ENCODE measurements at places on chromosomes 5 and 9. TPM values are rescaled to one million over a fixed set of nuclear protein-coding genes. Genes with fewer than 3 reads are reported as not detected.

DNA sequence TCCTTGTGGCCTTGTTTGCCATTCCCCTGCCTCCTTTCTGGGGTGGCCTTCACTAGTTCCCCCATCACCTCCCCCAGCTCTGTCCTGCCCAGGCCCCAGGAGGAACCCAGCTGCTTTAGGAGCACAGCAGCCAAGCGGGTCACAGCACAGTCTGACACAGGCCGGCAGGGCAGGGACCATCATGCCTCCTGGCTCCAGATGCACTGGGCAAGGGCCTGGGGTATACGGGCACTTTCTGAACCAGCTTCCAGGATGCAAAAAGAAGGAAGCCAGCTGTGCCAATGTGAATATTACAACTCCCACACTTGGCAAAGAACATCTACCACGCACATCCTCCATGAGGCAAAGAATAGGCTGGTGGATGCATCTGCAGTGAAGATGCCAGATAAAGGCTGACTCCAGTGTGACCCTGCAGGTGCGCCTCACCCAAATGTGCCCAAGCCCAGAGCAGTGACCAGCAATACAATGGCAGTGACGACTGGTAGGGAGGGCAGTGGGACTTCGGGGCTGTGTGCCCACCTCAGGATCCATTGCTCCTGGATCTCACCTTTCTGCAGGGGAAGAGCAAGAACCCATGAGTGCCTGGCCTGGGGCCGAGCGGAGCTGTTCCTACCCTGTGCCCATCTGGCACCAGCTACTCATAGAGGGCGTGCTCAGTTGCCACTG lies 6.3 kb upstream of the IL3 start:
- H3K4me3 ChIP-seq: no peak overlapping the region
- DNase-seq: no peak
- H3K27ac ChIP-seq: no peak overlapping the region
- H3K27me3 ChIP-seq: peaks cover 10% of the 10 kb centered on the region
- H3K4me1 ChIP-seq: no peaks in the 10 kb centered on the region

- H3K4me3 ChIP-seq: no peak overlapping the region
- H3K4me1 ChIP-seq: no peaks in the 10 kb centered on the region
- H3K27me3 ChIP-seq: no peaks in the 10 kb centered on the region
- no peak for DNase-seq
- H3K27ac ChIP-seq: no peak overlapping the region
- H3K36me3 ChIP-seq: peaks cover 8% of the 10 kb centered on the region
These were observed 6.4 kb downstream of the SWI5 start for GRCh38 chr9:128282500-128282899.

DNA sequence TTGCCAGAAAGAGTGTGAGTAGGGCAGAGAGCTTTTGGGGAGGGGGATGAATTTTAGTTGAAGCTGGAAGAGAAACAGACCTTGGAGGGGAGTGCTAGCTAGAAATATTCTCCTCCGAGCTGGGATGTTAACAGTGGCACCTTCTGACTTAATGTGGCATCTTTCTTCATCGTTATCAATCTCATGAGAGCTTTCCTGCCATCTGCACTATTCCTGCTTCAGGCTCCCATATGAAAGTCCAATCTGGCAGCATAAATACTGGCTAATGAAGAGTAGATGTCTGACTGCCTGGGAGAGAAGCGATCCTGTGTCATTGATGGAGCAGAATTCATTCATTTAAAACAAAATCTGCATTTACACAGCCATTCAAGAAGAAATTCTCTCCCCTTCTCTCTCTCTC lies 284.5 kb downstream of the TMEM38B start:
- H3K27me3 ChIP-seq: no peaks in the 10 kb centered on the region
- H3K36me3 ChIP-seq: no peaks in the 10 kb centered on the region
- H3K27ac ChIP-seq: no peak overlapping the region

- H3K4me1 ChIP-seq: no peaks in the 10 kb centered on the region
- no peaks in the 10 kb centered on the region for H3K27me3 ChIP-seq
- H3K27ac ChIP-seq: no peak overlapping the region
- no peaks in the 10 kb centered on the region for H3K36me3 ChIP-seq
- H3K4me3 ChIP-seq: no peak overlapping the region
- no peak for DNase-seq
These were observed 764.9 kb downstream of the DNAH5 start for GRCh38 chr5:13179407-13180087.

- H3K36me3 ChIP-seq: no peaks in the 10 kb centered on the region
- no peak overlapping the region for H3K4me3 ChIP-seq
- DNase-seq: peak; percentile 4
These were observed 2.2 kb downstream of the PLCXD3 start for GRCh38 chr5:41508186-41508585.

DNA sequence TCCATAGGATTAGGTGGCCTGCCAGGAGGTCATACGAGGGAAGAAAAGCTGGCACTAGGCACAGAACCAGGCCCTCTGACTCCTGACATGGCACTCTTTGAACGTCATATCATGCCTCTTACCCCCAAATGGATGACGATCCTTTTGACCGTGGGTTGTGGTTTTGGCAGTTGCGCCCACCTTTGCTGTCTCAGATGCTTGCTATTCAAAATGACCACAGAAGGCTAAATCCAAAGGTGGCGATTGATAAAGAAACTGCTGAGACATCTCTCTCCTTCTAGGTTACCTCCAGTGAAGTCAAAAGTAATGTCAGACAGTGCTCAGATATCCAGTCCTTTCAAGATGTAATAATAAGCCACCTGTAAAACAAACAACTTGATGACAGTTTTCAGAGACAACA lies 385.0 kb downstream of the EFNA5 start:
- H3K36me3 ChIP-seq: no peaks in the 10 kb centered on the region
- H3K4me1 ChIP-seq: no peaks in the 10 kb centered on the region
- no peak overlapping the region for H3K4me3 ChIP-seq
- no peak overlapping the region for H3K27ac ChIP-seq
- no peaks in the 10 kb centered on the region for H3K27me3 ChIP-seq

- no peaks in the 10 kb centered on the region for H3K27me3 ChIP-seq
- no peaks in the 10 kb centered on the region for H3K4me1 ChIP-seq
- no peak for DNase-seq
- H3K4me3 ChIP-seq: no peak overlapping the region
- no peak overlapping the region for H3K27ac ChIP-seq
These were observed 177.3 kb downstream of the CFAP90 start for GRCh38 chr5:7673658-7674057.

DNA sequence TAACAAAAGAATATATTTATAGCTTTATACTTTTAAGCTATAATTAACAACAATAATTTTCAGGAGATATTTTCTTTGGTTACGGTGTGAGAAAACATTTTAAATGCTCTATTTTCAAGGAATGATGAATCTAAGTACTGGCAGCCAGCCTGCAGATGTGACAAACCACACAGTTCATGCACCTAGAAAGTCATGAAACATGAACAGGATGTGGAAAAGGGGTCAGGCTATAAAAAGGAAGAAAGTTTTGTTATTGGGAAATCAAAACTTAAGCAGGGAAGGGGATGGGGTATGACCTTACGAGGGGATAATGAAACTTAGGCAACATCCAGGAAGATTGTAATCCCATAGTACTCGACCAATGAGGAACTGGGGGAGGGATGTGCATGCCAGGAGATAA lies 508.7 kb upstream of the GRAMD2B start:
- H3K36me3 ChIP-seq: no peaks in the 10 kb centered on the region
- H3K27me3 ChIP-seq: no peaks in the 10 kb centered on the region
- H3K4me1 ChIP-seq: no peaks in the 10 kb centered on the region
- DNase-seq: peak; percentile 4
- H3K27ac ChIP-seq: no peak overlapping the region

DNA sequence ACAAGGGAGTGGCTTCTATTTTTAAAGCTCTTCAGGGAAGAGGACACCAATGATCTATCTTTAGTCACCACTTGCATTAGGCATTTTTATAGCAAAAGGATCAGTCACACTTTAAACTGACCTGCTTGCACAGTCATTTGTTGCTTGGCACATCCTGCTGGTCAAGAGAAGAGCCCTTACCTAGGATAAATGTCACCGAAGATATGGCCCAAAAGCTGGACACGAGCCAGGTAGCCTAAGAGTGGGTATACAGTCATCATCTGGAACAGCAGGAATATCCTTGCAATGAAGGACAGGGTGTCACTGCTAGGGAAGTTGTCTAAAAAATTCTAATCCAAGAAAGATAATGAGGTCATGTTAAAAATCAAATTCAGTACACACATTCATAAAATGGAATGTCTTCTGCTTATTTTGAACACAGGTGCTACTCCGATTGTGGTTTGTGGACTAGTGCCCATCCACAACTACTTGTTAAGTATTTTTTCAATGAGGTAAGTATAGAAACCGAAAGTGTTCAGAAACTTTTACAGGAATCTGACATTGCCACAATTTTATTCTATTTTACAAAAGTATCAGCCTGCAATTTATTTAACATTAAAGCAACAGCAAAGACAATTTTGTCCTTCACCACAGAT lies 78.4 kb downstream of the SLC38A9 start:
- no peaks in the 10 kb centered on the region for H3K36me3 ChIP-seq
- peak overlapping the region; percentile 15 for H3K4me3 ChIP-seq
- peaks cover 27% of the 10 kb centered on the region for H3K4me1 ChIP-seq
- DNase-seq: no peak
- H3K27ac ChIP-seq: peak overlapping the region; percentile 37

DNA sequence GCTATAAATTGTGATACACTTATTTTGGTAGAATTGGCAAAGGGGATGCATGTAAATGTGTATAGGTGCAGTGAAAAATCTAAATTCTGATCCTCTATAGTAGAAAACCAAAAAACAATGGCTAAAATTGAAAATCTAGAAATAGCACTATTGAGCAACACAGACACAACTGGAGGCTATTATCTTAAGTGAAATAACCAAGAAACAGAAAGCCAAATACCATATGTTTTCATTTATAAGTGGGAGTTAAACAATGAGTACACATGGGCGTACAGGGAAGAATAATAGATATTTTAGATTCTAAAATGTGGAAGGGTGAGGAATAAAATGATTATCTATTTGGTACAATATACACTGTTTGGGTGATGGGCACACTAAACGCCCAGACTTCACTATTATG lies 183.2 kb upstream of the TUSC1 start:
- no peak overlapping the region for H3K4me3 ChIP-seq
- no peaks in the 10 kb centered on the region for H3K4me1 ChIP-seq
- no peak for DNase-seq
- no peak overlapping the region for H3K27ac ChIP-seq

DNA sequence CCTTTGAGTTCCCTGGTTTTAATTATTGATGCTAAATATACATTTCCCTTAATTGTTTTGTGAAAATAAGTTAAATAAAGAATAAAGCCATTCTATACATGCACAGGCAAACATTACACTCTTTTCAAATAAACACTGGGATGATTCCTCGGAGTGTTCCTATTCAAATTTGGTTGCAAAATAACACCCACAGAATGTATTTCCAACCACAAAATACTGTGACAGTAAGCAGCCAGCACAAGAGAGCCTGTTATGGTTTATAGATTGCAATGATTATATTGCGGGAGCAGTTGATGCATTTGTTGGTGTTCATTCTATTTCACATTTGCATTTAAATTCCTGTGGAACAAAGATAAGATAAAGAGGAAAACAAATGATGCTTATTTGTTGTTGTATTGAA lies 632.6 kb upstream of the WWC1 start:
- H3K4me1 ChIP-seq: no peaks in the 10 kb centered on the region
- no peak overlapping the region for H3K4me3 ChIP-seq
- no peak overlapping the region for H3K27ac ChIP-seq
- H3K36me3 ChIP-seq: no peaks in the 10 kb centered on the region
- DNase-seq: peak; percentile 50
- H3K27me3 ChIP-seq: no peaks in the 10 kb centered on the region

- H3K4me3 ChIP-seq: no peak overlapping the region
- H3K27ac ChIP-seq: no peak overlapping the region
- H3K27me3 ChIP-seq: no peaks in the 10 kb centered on the region
These were observed 4.4 kb upstream of the FER start for GRCh38 chr5:108743319-108743718.

DNA sequence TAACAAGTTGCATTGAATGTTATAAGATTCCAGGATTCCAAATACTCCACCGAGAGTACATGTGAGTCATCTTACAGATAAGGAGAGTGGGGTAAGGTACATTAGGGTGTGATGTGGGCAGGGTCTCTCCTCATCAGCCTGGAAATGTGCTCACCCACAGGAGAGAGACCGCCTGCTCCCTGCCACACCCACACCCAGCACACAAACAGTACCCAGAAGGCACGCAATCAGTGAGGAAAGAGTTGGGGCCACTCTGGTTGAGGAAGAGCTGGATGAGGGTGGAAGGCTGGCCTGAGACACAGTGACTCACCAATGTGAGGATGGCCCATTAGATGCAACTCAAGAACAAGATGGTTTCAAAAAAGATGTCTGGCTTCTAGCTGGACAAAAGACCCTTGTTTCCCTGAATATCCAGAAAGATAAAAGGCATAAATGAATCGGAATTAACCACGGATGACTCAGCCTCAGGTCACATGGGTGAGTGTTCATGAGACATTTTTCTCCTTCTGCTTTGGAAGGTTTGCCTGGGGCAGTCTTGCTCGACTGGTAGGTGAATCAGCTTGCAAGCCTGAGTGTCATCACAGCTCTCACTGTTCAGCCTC lies 51.1 kb upstream of the LHFPL2 start:
- no peak overlapping the region for H3K4me3 ChIP-seq
- H3K4me1 ChIP-seq: peaks cover 12% of the 10 kb centered on the region
- DNase-seq: peak; percentile 81
- peak overlapping the region; percentile 56 for H3K27ac ChIP-seq
- no peaks in the 10 kb centered on the region for H3K36me3 ChIP-seq

DNA sequence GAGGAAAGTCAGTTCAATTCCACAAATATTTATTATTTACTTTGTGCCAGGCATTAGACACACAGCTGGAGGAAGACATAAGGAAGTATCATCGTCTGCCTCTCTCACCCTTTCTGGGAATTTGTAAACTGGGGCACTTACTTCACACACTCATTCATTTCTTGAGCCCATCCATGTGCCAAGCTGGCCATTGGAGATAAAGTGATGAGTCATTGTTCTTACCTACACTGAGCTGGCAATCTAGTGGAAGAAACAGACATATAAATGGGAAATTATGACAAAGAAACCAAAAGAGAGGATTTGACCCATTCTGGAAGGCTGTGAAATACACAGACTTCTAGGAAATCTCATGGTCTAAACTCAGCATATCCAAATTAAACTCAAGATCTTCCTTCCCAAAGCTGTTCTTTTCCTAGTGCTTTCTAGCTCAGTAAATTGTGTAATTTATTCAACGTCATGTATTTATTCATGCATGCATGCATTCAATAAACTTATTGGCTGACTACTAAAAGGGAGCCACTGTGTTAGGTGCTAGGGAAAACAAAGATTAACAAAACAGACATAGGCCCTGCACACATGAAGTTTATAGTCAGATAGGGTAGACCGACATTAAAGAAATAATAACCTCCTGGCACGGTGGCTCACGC lies 65.3 kb downstream of the SH3RF2 start:
- H3K27ac ChIP-seq: no peak overlapping the region
- no peak for DNase-seq
- H3K36me3 ChIP-seq: no peaks in the 10 kb centered on the region
- H3K4me3 ChIP-seq: no peak overlapping the region
- no peaks in the 10 kb centered on the region for H3K4me1 ChIP-seq
- no peaks in the 10 kb centered on the region for H3K27me3 ChIP-seq

- peak overlapping the region; percentile 96 for H3K27ac ChIP-seq
- no peak overlapping the region for H3K4me3 ChIP-seq
- peak; percentile 98 for DNase-seq
These were observed 63.7 kb upstream of the ANGPTL2 start for GRCh38 chr9:127185931-127186781.

The ADAMTS2 gene
- total RNA-seq: 27.0 TPM

The EPB41L4A gene
- total RNA-seq: 0.51 TPM

The PCDHB15 gene
- 1.8 TPM for total RNA-seq

The HACD4 gene
- 12.3 TPM for total RNA-seq

The C1QTNF2 gene
- 2.3 TPM for total RNA-seq

The ECPAS gene
- 107 TPM for total RNA-seq

The HSD17B4 gene
- total RNA-seq: 201 TPM

The RANBP6 gene
- total RNA-seq: 24.9 TPM

The ADAMTS16 gene
- total RNA-seq: 0.17 TPM

The P4HA2 gene
- 553 TPM for total RNA-seq
